Activated CD4-positive, alpha-beta T cell treated with anti-CD3 and anti-CD28 coated beads, Interleukin-2, amount 50 U/mL, for 1 hour (primary cell): ENCODE measurements at places on chromosomes 16 and 17.

GRCh38 chr17:34302636-34303035 is 16.6 kb upstream of the CCL8 start:
- DNase-seq: no peak

- no peak for DNase-seq
Observed at GRCh38 chr17:42111871-42112551, 503 bp downstream of the DHX58 start.

DNA sequence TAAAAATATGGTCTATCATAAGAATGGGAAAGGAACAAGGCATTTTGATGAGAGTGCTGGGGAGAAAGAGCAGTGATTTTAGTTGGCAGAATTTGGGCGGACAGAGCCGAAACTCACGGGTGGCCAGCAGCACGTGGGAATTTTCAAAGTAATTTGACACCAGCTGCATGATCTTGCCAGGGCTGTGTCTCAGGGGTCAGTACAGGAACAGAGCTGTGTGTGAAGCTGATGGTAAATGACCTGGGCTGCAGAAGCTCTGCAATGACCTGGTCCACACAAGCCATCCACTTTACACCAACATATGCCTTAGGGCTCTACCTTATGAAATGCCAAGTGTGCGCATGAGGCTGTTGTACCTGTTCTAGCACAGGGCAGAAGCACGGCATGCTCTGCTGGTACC is 112.0 kb downstream of the ZFHX3 start:
- DNase-seq: no peak

DNA sequence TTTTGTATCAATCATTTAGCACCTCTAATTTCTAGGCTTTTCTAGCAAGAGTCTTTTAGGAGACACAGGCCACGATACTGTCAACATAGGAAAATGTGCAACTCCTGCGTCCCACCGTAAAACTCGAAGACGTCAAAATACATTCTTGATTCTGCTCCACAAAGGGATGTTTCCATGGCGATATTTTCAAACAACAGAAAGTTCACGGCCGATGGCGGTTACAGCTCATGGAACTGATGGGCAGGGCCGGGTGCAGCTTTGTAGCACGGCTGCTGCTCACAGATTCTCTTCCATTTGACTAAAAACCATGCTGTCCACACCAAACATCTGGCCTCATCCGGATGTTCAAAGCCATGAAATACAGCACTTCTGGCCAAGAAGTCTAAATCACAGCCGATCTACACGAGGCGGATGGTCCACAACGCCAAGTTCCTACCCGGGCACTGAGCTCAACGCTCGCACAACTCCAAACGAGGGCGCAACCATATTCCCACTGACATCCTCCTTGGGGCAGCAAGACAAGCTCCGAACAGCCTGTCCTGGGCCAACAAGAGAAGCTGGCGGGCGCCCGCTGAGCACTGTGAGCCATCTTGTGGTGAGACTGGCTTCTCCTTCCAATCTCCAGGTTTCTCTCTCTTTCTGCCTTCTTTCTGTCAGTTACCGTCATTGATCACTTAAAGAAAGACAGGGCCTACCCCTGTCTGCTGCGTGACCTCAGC is 79.8 kb downstream of the ZNF778 start:
- no peak for DNase-seq

DNA sequence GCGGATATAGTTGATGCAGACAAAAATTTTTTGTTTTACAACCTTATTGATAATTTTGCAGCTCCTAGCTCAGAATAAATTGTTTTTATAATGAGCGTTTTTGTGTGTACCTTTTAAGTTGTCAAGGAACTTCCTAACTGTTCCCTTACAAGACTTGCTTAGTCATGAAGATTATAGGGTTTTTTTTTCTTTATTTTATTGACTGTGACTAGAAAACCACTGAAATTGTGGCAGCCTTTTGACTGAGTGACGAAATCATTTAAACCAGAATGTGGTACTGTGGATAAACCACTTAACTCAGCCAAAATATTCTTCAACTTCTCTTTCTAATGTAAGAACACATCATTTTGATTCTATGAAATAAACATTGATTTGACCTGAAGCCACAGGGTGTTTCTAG is 40.8 kb upstream of the VPS4A start:
- no peak for DNase-seq

- peak; percentile 51 for DNase-seq
Observed at GRCh38 chr16:53518550-53519416, 15.8 kb upstream of the AKTIP start.

- no peak for DNase-seq
Observed at GRCh38 chr16:74743668-74744299, 30.8 kb downstream of the FA2H start.

- no peak for DNase-seq
Observed at GRCh38 chr16:67417333-67418061, 1.2 kb upstream of the ZDHHC1 start.
